ENCODE measurements at places on chromosomes 5 and 9.

- DNase-seq, result no peak
Measured at GRCh38 chr9:8254541-8254940, 455.0 kb upstream of the DMAC1 start.

GRCh38 chr5:176944268-176944667, 45.1 kb upstream of the HK3 start:
- DNase-seq, result no peak

DNA sequence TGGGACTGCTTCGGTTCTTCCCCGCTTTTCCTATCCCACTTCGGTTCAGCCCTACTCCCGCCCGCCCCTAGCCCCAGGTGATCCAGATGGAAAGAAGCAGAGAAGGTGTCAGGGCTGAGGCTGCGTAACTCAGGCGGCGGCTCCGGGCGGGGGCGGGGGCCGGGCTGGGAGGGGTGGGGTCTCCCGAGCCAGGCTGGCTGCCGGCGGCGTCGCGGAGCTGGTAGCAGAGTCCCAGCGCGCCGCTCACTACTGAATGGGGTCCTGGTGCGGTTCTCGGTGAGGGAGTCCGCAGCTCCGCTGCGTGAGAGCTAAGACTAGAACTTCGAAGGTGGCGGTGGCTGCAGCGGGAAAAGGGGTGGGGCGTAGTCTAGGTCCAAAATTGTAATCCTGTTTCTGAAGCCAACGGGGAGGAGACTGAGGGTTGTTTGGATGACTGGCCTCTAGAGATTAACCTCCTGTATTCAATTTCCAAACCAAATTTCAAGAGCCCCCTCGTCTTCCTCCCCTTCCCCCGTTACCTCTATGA, 1.4 kb downstream of the PRR16 start:
- DNase-seq, result no peak

GRCh38 chr9:33919276-33919897, 102.4 kb downstream of the UBE2R2 start:
- no peak for DNase-seq

DNA sequence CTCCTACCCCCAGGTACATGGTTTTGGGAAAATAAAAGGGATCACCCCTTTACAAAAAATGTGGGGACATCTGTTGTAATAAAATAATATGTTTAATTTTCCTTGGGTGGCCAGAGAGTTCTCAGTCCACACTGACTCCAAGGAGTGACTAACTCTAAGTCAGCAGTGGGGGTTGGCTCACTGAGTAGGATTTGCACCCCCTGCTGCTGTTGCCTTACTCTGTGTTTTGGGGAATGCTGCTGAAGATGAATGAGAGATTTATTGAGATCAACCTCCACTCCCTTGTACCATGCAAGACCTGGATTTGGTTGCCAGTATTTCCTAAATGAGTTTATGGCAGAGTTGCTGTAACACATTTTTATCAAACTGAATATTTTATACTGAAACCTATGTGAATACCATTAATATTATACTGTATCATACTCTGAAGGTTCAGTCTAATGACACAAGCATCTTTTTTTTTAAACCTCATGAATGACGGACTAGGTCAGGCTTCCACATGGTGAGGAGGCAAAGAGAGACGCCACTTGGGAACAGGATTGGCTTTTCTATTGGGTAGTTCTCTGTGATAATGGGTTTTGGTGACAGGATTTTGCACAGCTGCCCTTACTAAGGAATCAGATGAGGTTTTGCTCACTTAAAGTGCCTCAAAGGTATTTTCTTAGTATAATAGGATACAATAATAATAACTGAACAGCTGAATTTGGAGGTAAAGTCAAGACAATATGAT, 121.3 kb upstream of the OSMR start:
- DNase-seq, result no peak

Data from NCI-H1092 (cell line).